ENCODE measurements at places on chromosomes 4 and X.

DNA sequence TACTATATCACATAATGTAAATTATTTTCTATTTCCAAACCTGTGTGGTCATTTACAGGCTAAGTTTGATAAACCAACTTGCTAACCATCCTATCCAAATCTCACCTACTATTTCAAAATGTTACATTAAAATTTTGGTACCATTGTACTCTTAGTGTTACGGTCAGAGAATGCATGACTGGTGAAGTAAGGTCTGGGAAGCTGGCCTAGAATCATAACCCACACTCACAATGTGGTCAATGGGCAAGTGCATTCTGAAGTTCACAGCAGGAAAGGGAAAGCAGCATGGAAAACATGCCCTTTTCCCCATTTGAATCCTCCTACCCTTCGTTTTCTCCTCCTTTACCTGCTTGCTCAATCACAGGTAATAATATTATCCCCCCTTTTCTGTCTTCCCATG, 54.4 kb downstream of the PPP3CA start:
- DNase-seq: peak; percentile 30

- DNase-seq: no peak
Observed at GRCh38 chr4:1986578-1987210, 22.1 kb downstream of the NELFA start.

GRCh38 chr4:155811083-155811482, 52.3 kb downstream of the GUCY1B1 start:
- DNase-seq: no peak

GRCh38 chr4:69026974-69027373, 69.3 kb upstream of the UGT2B7 start:
- no peak for DNase-seq

GRCh38 chr4:120842031-120842430, 80.5 kb downstream of the PRDM5 start:
- no peak for DNase-seq

DNA sequence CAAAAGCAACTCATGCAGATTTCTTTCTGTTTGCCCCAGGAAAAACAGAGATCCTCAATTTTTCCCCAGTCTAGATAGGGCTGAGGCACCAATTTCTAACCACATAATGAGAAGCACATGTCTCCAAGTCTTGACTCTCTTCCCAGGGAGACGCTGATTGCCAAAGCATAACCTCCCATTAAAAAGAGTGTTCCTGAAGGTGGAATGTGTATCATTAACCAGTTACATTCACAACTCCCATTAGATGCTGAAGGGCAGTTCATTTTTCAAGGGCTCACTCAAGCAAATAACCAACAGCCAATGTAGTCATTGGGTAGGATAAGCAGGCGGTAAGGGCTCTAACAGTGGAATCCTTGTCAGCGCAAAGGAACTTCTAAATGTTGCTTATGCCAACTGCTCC, 27.5 kb downstream of the TMEM47 start:
- DNase-seq: peak; percentile 42

DNA sequence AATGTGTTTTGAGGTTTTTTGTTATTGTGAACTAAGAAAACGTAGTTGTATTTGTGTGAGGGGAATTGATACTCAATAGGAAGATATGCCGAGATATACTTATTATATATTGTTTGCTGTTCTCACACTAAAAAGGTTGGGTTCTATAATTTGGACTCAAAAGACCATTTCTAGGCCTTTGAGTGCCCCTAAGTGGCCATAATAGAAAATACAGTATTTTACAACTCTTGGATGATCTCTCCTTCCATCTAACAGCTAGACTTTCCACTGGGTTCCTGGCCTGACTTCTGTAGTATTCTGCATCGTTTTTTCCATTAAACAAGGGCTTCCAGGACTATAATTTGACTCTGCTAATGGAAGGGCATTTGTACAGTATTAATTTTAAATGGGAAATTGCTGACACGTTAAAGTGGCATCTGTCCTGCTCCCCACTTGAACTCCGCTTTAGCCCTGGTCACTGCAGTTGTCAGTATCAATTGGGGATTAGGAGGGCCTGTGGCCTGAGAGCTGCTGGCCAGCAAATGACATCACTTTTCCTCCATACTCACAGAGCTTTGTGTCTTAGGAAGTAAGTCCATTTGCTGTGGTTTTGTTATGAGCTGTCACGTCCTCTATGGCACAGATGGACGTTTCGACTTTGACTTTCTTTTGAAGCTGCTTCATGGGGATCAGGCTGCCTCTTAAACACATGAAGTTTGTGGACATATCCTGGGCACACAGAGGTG, 176.9 kb downstream of the SLIT2 start:
- DNase-seq: peak; percentile 15
